ENCODE measurements at places on chromosomes 11 and 22. TPM values are rescaled to one million over a fixed set of nuclear protein-coding genes. Genes with fewer than 3 reads are reported as not detected.

The CBY1 gene
- total RNA-seq, result 23.7 TPM

The SMC1B gene
- not detected for total RNA-seq

The PATE4 gene
- not detected for total RNA-seq

The OR5J2 gene
- total RNA-seq, result not detected

The USP2 gene
- total RNA-seq, result 0.32 TPM

The PDXP gene
- total RNA-seq, result 8.2 TPM

The EMID1 gene
- total RNA-seq, result not detected

The LRP4 gene
- total RNA-seq, result 0.65 TPM

The GRIA4 gene
- total RNA-seq, result not detected

The MIAT gene
- total RNA-seq, result 0.46 TPM

The ZMAT5 gene
- 21.4 TPM for total RNA-seq

The PGA3 gene
- total RNA-seq, result not detected

The ROBO4 gene
- 132 TPM for total RNA-seq

The SNX32 gene
- 1.9 TPM for total RNA-seq
